Lung microvascular endothelial cell (primary cell): ENCODE measurements at places on chromosomes 1 and 21.

DNA sequence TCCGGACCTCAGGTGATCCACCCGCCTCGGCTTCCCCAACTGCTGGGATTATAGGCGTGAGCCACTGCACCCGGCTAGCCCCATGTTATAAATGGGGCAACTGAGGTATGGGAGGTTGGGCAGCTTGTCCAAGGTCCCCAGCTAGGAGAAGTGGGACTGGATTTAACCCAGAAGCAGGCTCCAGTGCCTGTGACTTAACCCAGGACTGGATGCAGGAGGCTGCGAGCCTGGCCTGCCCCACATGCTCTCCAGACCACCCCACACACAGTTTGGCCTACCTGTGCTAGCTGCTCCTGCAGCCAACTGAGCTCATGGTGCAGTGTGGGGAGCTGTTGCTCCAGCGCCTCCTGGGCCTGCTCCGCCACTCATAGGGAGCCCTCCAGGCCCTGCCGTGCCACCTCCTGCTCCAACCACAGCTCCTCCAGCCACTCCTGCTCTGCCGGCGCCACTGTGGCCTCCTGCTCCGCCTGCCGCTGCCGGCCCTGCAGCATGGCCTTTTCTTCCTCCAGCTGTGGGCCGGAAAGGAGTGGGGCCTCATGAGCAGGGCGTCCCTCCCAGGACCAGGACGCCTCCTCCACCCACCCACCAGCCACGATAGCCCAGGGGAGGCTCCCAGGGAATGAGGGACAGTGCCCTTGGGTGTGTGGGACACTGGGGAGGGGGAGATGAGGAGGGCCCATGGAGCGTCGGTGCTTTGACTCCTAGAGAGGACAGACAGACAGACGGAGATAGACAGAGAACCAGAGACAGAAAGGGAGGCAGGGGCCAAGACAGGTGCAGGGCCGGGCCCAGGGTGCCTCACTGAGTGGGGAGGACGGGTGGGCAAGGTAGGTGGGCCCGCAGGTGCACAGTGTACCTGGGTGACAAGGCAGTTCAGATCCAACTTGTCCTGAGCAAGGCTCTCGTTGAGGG is 12.4 kb upstream of the NBPF1 start:
- DNase-seq, result no peak

GRCh38 chr1:236870721-236871120 is 75.6 kb downstream of the MTR start:
- no peak for DNase-seq

DNA sequence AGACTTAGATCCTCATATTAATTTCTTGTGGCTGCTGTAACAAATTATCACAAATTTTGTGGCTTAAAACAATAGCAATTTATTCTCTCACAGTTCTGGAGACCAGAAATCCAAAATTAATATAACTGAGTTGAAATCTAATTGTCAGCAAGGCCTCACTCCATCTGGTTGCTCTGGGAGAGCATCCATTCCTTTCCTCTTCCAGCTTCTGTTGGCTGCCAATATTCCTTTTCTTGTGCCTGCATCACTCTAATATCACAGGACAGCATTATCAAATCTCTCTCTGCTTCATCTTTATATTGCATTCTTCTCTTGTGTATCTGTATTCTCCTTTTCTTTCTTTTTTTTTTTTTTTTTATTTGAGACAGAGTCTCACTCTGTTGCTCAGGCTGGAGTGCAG is 9.3 kb downstream of the SLC35A3 start:
- no peak for DNase-seq

DNA sequence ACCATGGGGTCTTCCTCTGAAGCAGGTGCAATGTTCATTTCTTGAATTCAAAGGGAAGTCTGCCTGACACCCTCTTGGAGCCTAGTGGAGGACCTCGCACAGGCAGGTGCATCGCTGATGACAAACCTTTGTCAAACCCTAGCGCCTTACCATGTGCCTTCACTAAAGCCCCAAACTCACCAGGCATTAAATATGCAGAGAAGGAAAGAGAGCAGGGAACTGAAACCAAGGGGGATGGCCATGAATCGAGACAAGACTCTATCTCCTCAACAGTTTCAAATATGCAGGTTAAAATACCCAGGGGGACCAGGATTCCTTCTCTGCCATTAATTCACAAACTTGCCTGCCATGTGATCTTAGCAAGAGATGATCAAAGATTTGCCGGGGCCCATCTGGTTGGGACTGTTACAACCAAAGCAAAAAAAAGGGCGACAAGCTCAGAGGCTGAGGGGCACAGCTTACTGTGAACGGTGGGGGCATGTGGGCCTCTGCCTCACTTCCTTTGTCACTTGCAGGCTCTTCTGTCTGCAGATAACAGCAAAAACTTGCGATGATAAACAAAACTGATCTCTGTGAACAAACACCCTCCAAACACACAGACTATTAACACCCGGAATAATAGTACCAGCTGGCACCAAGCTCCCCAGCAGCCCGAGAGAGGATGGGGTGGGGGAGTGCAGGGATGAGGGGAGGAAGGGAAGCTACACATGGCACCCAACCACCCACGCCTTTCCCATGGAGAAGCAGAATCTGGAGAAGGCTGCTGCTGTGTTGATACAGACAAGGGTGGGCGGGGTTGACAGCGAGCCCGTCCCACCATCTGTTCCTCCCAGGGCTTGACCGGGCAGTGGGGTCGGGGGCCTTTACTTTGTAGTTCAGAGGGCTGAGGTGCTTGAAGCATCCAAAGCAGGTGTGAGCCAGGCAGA is 33.9 kb downstream of the TMEM63A start:
- no peak for DNase-seq

- no peak for DNase-seq
Measured at GRCh38 chr1:28199328-28200233, 23.1 kb upstream of the PTAFR start.

- peak; percentile 85 for DNase-seq
Measured at GRCh38 chr1:205925736-205926135, 17.5 kb downstream of the SLC26A9 start.
